ENCODE measurements at places on chromosomes 2 and 18.

GRCh38 chr2:206239157-206239556 is 35.3 kb upstream of the ZDBF2 start:
- DNase-seq: no peak

DNA sequence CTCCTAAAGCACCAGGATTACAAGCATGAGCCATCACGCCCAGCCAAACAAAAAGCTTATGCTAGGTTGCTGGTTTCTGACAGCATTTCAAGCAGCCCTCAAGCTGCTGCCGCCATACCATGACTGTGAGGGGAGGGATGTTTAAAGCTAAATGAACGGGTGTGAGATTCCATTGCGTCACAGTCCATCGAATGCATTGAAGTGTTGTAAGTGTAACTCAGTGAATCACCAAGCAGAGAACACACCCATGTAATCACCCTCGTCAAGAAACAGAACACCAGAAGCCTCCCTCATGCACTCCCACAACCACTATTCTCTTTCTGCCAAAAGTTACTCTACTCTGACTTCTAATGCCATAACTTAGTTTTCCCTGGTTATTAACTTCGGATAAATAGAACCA is 32.8 kb upstream of the MC5R start:
- no peak for DNase-seq

DNA sequence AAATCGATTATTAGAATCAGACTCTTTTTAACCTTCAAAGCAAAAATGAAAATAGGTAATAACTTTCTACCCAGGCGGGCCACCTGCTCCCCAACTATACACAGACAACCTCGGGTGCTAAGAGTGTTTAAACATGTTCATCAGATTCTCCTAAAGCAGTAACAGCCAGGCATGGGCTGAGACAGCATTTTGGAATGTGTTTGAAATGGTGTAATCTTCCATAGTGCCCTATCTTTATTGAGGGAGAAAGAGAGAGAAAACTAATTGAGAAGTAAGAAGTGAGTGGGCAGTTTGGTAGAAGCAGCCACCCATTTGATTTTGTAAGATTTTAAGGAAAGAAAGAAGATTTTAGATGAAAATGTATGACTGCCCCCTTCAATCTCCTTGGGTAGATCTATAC is 196.1 kb upstream of the CTAGE1 start:
- DNase-seq: no peak

GRCh38 chr2:25955869-25956535 is 26.3 kb downstream of the KIF3C start:
- no peak for DNase-seq

DNA sequence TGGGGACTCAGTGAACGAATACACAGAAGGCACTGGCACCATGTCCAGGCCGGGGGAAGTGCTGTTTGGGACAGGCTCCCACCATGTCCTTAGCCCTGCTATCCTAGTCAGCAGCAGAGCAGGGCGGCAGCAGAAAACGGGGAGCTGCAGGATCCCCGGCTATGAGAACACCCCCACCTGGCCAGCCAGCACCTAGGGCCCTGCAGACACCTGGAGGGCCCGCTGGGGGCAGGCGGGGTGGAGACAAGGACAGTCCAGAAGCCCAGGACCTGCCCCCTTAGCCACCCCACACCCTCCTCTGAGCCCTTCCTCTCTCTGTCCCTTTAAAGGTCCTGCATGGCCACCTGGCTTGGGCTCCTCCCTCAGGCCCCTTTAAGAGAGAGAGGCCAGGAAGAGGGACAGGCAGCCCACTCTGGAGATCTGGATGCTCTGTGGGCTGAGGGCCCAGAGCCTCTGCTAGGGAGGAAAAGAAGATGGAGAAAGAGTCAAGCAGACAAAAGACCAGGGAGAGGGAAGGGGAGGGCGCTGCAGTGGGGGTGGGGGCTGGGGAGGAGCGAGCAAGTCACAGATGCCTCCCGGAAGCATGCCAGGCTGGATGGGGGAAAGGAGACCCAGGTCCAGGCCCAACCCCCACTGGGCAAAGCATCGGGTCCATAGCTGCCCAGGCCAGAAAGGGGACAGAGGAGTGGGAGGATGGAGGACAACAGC is 48.6 kb downstream of the BIN1 start:
- DNase-seq: no peak

Data from activated CD4-positive, alpha-beta T cell treated with anti-CD3 and anti-CD28 coated beads for 24 hours (primary cell).